ENCODE measurements at places on chromosomes 2 and 18.

- no peak for DNase-seq
Measured at GRCh38 chr18:27901424-27902226, 275.3 kb downstream of the CDH2 start.

- peak; percentile 58 for DNase-seq
Measured at GRCh38 chr2:25481381-25482300, 139.9 kb upstream of the DNMT3A start.

- DNase-seq: peak; percentile 8
Measured at GRCh38 chr2:181231886-181232621, 225.1 kb upstream of the ITGA4 start.

GRCh38 chr2:46098621-46099062 is 198.6 kb upstream of the EPAS1 start:
- DNase-seq: peak; percentile 87

- DNase-seq: peak; percentile 52
Measured at GRCh38 chr18:76495435-76496193, 572 bp upstream of the ZNF516 start.

GRCh38 chr18:77049938-77050337 is 82.6 kb downstream of the MBP start:
- DNase-seq: no peak

GRCh38 chr18:77251730-77252050 is 2.0 kb downstream of the GALR1 start:
- DNase-seq: no peak

GRCh38 chr2:3779496-3780049 is 76.2 kb downstream of the DCDC2C start:
- DNase-seq: no peak

- DNase-seq: no peak
Measured at GRCh38 chr2:59093571-59093970, 852.4 kb upstream of the FANCL start.

DNA sequence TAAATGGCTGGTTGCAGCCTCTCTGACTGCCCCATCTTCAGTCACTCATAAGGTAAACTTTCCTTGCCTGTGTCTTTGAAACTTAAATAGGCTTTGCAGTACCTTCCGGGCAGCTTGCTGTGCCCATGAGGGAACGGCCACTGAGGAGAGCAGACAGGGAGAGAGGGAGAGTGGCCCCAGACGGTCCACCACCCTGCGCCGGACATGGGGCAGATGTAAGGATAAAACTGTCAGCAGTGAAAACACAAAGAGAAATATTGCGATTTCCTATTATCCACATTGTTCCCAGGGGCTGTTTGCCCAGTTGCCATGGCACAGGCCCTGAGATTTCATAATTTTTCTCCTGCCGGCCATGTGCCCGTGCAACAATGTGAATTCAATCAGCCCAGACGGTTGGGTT is 265.9 kb upstream of the SALL3 start:
- DNase-seq: no peak

DNA sequence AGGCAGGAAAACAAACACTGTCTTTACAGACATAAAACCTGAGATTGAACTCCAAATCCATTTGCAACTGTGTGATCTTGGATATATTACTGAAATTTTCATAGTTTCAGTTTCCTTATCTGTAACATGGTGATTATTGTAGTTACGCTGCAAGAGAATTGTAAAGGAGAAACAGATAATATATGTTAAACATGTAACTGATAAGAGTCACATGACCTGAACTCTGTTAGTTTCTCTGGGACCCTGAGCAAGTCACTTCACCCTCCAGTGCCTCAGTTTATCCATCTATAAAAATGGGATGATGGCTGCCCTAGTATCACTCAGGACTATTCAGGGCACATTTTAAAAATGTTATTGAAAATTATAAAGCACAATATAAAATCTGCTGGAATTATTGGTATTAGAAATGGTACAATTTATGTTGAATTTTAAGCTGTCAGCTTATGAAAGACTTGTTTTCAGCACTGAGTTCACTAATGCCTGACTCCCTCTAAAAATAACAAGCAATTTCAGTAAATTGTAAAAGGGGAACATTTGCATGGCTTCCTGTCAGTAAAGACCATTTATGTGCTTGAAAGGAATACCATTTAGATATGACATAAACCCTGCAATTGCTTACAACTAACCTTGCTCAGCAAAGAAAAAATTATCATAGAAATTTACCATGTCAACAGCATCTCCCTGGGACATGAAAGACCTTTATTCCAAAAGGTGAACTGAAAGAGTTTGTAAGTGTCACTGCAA is 393.5 kb downstream of the RAD51AP2 start:
- DNase-seq: no peak

GRCh38 chr2:7424481-7424880 is 507.3 kb downstream of the RNF144A start:
- DNase-seq: no peak

GRCh38 chr18:26406324-26406723 is 142.0 kb downstream of the KCTD1 start:
- no peak for DNase-seq

- DNase-seq: peak; percentile 39
Measured at GRCh38 chr2:58634653-58635370, 393.7 kb upstream of the FANCL start.

GRCh38 chr2:223976635-223977226 is 19.5 kb downstream of the MRPL44 start:
- DNase-seq: peak; percentile 78

All from astrocyte of the spinal cord (primary cell).